Regular cardiac myocyte (primary cell): ENCODE measurements at places on chromosomes 11 and 22. TPM values are rescaled to one million over a fixed set of nuclear protein-coding genes. Genes with fewer than 3 reads are reported as not detected.

EIF3D gene
- total RNA-seq: 477 and 524 TPM in 2 replicates

TRIM51 gene
- total RNA-seq: not detected in 2 replicates

SCGB2A2 gene
- total RNA-seq: not detected in 2 replicates

KCNQ1 gene
- total RNA-seq: not detected in 2 replicates

TRIM49 gene
- not detected in 2 replicates for total RNA-seq

SERHL2 gene
- 3.6 and 4.8 TPM in 2 replicates for total RNA-seq

ISX gene
- not detected in 2 replicates for total RNA-seq

COPB1 gene
- 357 and 359 TPM in 2 replicates for total RNA-seq

MS4A3 gene
- not detected in 2 replicates for total RNA-seq

DDIAS gene
- 1.4 and 11.3 TPM in 2 replicates for total RNA-seq

DYNC2H1 gene
- 21.3 and 57.2 TPM in 2 replicates for total RNA-seq

OSBP2 gene
- 1.1 and 1.3 TPM in 2 replicates for total RNA-seq

CRYBA4 gene
- not detected in 2 replicates for total RNA-seq

VSTM5 gene
- total RNA-seq: under 0.01 TPM in 1 of 2 replicates, not detected in the other

SCO2 gene
- 0.56 and 5.4 TPM in 2 replicates for total RNA-seq

OTOG gene
- not detected in 2 replicates for total RNA-seq

ANO5 gene
- under 0.01 TPM in 1 of 2 replicates, not detected in the other for total RNA-seq
